ENCODE measurements at places on chromosomes 16 and 17.

DNA sequence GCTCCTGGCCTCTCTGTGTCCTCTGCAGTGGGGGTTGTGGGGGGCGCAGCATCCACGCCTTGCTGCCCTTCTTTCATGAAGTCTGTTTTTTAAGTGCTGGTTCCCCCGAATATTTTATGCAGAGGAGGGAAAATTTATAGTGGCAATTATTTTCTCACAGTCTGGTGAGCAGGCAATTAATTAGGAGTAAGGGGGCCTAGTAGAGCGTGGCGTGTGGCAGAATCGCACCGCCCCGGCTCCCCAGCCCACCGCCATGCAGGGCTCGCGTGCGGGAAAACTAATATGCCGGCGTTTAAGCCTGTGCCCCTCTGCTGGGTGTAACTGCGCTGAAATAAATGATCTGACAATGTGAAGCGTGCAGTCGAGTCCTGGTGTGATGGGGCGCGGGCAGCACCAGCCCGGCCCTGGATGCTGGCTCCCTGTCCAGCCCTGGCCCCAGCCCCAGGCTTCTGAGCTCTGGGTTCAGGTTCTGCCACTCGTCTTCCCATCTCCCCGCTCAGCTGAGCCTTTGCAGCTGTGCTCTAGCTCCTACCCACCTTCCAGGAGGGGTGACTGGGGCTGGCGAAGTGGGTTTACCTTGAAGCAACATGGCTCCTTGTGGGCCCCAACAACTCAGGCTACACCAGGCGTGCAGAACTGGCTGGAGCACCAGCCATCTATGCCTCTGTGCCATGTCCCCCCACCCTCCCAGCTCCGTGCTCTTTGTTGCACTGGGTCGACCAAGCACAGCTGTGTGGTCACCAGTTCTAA, 13.8 kb downstream of the ENGASE start:
- no peak for DNase-seq

DNA sequence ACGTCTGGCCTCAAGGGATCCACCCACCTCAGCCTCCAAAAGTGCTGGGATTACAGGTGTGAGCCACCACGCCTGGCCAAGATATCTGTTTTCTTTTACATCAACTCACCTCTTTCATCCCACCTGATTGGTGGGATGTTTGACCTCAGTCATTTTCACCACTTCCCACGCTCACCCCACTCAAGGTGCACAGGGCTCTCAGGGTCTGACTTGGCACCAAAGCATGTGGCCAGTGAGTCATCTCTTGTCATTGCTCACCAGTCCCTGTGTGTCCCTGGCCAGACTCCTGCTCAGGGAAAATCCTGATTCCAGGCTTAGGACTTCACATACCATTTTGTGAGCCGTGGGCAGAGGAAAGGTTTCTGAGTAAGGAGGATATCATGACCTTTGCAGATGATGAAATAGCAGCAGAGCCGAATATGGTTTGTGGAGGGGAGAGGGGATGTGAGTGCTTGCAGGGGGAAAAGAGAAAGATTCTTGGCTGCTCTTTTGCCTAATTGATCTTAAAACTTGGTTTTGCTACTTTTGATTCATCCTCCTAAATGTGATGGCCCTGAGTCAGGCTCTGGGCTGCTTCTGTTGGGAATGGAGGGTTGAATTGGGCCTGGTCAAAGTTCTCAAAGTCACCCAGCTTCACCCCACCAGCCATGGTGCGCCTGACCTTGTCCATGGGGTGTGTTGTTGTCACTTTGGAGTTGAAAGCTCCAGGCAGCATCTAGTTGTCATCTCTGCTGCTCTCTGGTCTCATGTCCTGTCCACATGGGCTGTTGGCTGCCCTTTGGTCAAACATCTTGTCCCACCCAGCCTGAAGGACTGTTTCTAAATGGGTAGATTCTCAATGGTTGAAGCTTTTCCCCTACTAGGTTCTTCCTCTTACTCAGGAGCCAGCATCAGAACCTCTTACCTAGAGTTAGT, 6.0 kb upstream of the KCNH6 start:
- DNase-seq: peak; percentile 89

DNA sequence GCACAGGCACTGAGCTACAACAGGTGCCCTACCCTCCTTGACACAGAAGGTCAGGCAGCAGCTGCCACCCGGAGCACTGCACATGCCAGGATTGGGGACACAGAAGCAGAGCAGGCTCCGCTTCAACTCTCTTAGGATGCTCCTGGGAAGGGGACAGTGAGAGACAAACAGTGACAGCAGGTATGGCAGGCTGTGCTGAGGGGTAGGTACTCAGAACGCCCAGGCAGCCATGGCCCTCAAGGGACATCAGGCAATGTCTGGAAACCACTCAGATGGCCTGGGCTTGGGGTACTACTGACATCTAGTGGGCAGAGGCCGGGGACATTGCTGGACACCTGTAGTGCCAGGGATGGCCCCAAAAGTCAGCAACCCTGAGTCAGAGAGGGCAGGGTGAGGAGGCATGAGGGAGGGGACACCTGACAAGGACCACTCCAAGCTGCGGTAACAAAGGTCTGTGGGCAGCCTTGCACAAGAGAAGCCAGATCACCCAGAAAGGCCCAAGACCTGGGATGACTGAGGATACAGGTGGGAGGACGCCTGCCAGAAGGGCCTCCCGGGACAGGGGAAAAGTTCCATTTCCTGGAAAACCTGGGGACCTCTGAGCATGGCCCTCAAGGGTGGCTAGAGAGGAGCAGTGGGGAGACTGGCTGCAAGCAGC, 21.2 kb downstream of the PEMT start:
- DNase-seq: peak; percentile 33

GRCh38 chr17:45073414-45074070, 12.4 kb downstream of the NMT1 start:
- DNase-seq: no peak

GRCh38 chr17:4968486-4969046, 949 bp upstream of the SPAG7 start:
- DNase-seq: peak; percentile 77

DNA sequence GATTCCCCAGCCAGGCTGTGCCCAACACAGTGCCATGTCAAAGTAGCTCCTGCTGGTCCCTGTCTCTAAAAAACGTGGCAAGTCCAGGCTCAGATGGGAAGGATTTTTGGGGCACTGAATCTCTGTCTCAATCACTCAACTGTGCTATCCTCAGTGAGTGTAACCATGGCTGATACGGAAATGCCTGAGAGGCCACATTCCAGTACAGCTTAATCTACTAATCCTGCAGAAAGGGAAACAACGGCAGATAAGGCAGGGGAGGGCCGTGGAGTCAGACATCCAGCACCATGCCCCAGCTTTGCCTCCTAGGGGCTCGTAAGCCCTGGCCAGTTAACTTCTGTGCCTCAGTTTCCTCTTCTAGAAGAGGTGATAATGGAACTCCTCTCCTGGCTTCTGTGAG, 251.7 kb downstream of the CPPED1 start:
- no peak for DNase-seq

- DNase-seq: peak; percentile 58
Measured at GRCh38 chr17:16463358-16464302, 28.4 kb downstream of the LRRC75A start.

- peak; percentile 21 for DNase-seq
Measured at GRCh38 chr16:86631444-86631843, 53.1 kb downstream of the FOXL1 start.

DNA sequence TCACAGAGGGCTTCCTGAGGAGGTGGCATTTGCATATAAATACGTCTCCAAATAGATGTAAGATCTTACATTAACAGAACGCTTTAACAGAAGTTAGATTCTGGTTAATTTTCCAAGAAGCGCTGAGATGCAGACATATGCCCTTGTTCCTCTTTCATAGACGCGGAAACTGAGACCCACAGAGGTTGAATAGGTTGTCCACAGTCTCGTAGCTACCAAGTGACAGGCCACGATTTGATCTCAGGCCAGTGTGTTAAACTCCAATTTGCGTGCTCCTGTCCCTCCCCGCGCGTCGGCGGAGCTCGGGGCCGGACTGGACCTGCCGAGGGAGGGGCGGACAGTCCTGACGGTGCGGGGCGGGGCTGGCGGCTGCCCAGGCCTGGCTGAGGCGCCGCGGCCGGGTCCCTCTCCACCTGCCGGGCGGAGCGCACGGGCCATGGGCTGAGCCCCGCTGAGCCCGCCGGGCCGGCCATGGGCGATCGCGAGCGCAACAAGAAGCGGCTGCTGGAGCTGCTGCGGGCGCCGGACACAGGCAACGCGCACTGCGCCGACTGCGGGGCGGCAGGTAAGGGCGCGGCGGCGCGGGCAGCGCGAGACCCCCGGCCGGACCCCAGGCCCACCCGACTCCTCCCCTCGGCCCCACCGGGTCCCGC, at the start of gene ADAP2:
ADAP2 (plus strand) TSS at position 402 of the 653 bp plus-strand sequence; CDS start at position 472, 70 bp downstream.
- DNase-seq: peak; percentile 12

DNA sequence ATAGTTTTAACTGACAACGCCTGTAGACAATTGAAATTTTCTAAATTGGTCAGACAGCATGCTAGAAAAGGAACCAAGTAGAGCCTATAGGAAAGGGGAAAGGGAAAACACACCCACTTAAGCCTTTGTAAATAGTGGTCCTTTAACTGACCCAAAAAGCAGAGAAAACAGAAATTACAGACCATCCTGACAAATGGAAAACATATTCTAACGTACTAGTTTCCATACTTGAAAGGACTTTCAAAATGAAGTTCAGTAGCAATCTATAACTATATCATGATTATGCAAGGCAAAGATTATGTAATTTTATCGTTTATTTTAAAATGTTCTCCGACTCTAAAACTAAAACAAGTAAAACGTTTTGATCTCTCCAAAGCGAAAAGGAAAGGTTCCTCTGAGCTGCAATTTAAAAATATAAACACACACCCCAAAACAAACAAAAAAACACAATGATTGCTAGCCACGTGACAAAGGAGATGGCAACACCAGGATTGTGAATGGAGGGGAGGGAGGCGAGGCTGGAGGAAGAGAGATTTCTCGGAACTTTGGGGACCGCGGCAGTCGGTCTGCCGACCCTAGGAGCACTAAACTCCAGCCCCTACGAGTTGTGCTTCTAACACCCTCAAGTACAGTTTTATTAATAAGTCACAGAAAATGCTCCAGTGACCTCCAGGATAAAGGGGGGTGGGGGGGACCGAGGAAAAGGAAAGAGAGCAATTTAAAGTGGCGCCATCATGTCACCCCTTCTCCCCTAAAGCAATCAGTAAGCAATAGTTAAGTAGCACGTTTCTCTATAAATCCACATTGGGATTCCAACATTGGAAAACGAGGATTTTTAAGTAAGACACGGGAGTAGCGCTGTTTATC, 1.7 kb downstream of the KANSL1 start:
- peak; percentile 32 for DNase-seq

GRCh38 chr16:73046849-73047214, 1.1 kb downstream of the ZFHX3 start:
- DNase-seq: no peak

DNA sequence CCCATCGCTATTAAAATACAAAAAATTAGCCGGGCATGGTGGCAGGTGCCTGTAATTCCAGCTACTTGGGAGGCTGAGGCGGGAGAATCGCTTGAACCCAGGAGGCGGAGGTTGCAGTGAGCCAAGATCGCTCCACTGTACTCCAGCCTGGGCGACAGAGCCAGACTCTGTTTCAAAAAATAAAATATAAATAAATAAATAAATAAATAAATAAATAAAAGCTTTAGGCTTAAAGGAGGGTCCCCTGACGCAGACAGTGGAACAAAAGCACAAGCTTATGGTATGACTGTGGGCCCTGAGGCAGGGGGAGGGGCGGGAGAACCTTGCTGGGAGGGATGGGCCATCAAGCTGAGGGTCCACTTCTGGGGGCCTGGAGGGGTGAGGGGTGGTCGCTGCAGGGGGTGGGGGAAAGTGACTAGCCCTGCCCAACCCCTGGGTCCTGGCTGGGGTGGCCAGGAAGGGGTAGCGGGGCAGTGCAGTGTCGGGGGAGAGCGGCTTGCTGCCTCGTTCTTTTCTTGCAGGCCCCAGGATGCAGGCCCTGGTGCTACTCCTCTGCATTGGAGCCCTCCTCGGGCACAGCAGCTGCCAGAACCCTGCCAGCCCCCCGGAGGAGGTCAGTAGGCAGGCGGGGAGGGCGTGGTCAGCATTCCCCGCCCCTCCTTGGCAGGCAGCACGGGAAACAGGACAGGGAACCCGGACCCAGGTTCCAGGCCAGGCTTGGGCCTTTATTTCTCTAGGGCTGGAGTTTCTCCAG, 4.7 kb downstream of the SERPINF1 start:
- peak; percentile 34 for DNase-seq

- DNase-seq: no peak
Measured at GRCh38 chr17:56260376-56261002, 107.2 kb downstream of the ANKFN1 start.

- DNase-seq: no peak
Measured at GRCh38 chr16:89945654-89946053, 2.9 kb upstream of the DEF8 start.

- no peak for DNase-seq
Measured at GRCh38 chr16:54597222-54597621, 310.6 kb upstream of the IRX3 start.

DNA sequence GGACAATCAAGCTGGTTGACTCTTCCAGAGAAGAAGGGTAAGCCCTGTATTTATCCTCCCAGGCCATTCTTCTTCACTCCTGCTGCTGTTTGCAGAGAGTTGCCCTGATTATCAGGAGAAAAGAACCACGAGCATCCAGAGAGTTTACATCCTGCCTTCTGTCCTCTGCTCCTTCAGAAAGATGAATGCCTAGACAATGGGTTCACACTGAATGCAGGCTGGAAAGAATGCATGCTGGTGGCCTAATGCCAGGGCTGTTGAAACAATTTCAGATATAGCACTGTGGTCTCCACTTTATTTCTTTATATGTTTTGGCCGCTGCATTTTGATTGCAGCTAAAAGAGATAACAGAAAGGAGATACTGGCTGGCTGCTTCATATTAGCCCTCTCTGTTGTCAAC, 21.2 kb upstream of the HAS3 start:
- no peak for DNase-seq

- DNase-seq: no peak
Measured at GRCh38 chr16:55526441-55526840, 17.6 kb downstream of the LPCAT2 start.

GRCh38 chr17:34291721-34292348, 6.3 kb downstream of the CCL11 start:
- peak; percentile 64 for DNase-seq

DNA sequence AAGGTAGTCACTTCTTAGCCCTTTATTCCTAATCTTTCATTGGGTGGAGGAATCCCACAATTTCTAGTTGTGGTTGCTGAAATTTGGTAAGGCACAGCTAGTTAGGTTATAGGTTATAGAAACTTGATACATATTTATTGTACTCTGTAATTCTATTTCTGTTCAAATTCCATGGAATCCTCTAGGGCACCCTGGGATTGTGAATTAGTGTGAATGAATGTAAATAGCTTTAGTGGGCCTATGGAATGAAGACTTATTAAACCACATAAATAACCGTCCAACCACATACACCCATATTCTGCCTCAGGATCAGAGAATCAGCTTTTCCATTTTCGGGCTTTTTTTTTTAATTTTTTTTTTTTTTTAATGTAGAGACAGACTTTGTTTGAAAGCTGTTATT, 9.2 kb downstream of the TANC2 start:
- DNase-seq: no peak

DNA sequence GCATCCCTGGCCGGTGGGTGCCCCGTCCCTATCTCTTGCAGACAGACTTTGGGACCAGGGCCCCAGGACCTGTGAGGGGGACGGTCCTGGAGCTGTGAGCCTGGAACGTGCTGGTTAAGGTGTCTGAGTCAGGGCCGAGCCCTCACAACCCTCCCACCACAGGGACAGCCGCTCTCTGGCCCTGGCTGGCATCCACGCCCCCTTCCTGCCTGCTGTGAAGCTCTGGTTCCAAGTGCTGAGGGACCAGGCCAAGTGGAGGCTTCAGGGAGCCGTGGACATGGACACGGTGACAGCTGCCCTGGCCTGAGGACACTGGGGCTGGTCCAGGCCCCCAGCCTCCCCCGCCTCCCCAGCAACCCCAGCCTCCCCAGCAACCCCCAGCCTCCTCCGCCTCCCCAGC, 6.6 kb downstream of the TSR3 start:
- peak; percentile 41 for DNase-seq

- DNase-seq: no peak
Measured at GRCh38 chr17:12459736-12460135, 206.0 kb upstream of the MYOCD start.
